Activated CD4-positive, alpha-beta memory T cell treated with anti-CD3 and anti-CD28 coated beads for 36 hours (primary cell): ENCODE measurements at places on chromosomes 3 and 15. TPM values are rescaled to one million over a fixed set of nuclear protein-coding genes. Genes with fewer than 3 reads are reported as not detected.

GRCh38 chr15:63277893-63278456, 570 bp downstream of the APH1B start:
- no peaks in the 10 kb centered on the region for H3K36me3 ChIP-seq
- no peaks in the 10 kb centered on the region for H3K27me3 ChIP-seq
- peaks cover 18% of the 10 kb centered on the region for H3K4me1 ChIP-seq
- H3K4me3 ChIP-seq, result peak overlapping the region; percentile 70

GRCh38 chr3:138670407-138670806, 61.8 kb downstream of the FAIM start:
- no peaks in the 10 kb centered on the region for H3K27me3 ChIP-seq
- DNase-seq, result no peak
- H3K27ac ChIP-seq, result no peak overlapping the region
- no peaks in the 10 kb centered on the region for H3K4me1 ChIP-seq

DNA sequence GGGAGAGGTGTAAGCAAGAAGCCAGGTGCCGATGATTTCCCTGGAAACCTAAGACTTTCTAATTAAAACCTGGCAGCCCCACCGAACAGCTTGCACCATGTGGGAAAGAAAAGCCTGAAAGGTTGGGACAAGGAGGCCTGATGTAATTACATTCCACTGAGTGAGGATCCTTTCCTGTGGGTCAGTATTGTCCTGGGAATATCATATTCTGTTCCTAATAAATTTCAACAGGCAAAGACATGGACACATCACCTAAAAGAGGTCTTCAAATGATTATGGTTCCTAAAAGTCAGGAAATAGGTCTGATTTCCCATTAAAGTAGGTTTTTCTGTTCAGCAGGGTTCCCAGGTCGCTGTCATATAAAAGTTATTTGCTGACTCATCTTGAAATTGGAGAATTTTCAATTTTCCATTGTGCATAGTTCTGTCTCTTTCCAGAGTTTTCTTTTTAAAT, 58.5 kb downstream of the DUT start:
- no peak for DNase-seq
- no peaks in the 10 kb centered on the region for H3K36me3 ChIP-seq
- no peak overlapping the region for H3K4me3 ChIP-seq
- H3K4me1 ChIP-seq, result no peaks in the 10 kb centered on the region
- H3K27me3 ChIP-seq, result peaks cover 5% of the 10 kb centered on the region

- DNase-seq, result peak; percentile 10
- H3K27me3 ChIP-seq, result peaks cover 2% of the 10 kb centered on the region
- no peak within 1 kb of the TSS for H3K27ac ChIP-seq
Observed at GRCh38 chr3:100993309-100993708, at the start of gene ABI3BP. Gene ABI3BP, minus strand, starts transcription at chr3:100993421. Its CDS starts 37 bp downstream, at chr3:100993384.

DNA sequence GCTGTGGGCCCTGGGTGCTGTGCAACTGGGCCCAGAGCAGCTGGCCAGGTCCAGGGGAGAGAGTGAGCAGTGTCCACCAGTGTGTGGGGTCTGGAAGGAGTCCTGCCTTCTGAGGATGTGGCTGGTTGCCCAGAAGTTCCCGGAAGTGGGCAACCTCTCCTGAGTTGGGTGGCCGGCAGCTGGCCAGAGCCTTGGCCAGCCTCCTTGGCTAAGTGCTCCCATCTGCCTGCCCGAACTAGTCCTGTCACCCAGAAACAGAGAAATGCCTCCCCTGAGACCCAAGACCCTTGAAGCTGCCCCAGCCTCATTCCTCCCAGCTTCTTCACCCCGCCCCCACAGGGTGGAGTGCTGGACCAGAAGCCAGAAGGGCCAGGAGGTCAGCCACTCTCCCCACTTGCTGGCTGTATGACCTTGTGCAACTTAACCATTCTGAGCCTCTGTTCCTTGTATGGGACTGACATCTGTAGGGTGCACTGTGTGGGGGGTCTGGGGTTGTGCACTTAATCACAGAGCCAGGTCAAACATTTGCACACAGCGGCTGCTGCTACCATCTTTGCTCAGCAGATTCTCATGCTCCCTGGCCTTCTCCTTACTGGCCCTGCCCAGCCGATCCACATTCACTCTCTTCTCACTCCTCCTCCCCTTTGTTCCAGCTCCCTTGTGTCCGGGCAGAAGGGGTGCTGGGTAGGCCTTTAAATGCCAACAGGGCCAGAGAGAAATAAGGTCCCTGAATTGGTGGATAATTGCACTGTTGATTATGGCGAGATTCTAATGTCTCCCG, 7.5 kb upstream of the ALAS1 start:
- H3K4me1 ChIP-seq, result no peaks in the 10 kb centered on the region
- H3K4me3 ChIP-seq, result no peak overlapping the region
- no peak for DNase-seq
- H3K27ac ChIP-seq, result no peak overlapping the region
- H3K27me3 ChIP-seq, result no peaks in the 10 kb centered on the region

DNA sequence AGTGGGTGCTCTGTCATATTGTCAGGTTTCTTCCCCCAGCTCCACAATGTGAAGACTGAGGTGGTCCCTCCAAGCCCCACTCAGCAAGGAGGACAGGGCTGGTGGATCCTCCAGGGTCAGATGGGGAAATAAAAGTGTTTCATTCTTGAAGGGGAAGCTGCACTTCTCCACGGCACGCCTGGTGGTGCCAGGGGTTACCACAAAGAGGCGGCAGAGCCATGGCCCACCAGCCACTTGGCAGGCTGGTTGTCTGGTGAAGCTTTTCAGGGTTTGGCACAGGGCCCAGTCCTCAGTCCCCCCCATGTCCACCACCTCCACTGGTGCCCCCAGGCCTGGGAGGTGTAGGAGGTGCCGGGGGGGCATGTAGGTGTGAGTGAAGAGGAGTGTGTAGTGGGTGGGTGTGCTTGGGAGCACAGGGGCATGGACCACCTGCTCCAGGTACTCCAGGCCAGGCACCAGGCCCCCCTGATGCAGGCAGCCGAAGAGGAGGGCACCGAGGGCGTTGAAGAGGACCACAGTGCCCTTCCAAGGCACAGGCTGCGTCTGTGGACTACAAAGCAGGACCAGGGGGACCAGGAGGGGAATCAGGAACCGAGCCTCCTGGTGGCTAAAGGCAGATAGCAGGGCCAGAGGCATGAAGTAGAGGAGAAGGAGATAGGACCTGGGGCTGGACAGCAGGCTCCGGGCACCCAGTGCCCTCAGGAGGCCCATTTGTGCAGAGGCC, 5.0 kb upstream of the NCBP2 start:
- DNase-seq, result no peak
- peaks cover 11% of the 10 kb centered on the region for H3K36me3 ChIP-seq
- H3K27ac ChIP-seq, result no peak overlapping the region
- no peak overlapping the region for H3K4me3 ChIP-seq
- peaks cover 1% of the 10 kb centered on the region for H3K27me3 ChIP-seq
- peaks cover 20% of the 10 kb centered on the region for H3K4me1 ChIP-seq

The FANCI gene
- 208 TPM for total RNA-seq

DNA sequence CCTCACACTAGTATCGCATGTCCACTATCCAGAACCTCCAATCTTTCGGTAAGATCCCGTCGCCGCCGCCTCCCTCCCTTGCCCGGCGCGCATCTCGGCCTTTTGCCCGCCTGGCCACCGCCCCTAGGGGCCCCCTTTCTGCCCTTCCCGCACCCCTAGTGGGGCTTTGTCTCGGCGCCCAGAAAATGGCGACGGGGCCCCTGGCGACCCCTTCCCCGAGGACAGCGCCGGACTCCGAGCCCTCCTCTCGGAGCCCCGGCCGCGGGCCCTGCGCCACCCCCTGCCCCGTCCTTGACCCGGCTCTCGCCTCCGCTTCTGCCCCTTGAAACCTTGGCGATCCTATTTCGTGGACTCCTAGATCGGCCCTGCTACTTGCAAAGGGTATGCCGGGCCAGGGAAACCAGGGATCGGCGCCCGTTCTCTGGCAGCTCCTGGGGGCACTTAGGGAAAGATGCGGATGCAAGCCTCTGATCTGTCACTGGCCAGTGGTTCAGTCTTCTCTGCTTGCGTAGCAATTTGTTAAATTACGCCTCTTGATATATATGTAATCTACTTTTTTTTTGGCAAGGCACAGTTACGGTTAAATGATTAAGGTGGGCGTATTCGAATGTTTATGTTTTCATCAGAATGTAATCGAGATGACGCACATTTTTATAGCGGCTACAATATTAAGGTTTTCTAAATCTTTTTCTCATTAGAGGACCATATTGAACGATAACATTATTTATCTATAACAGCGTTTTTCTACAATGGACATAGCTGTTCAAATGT, 603 bp downstream of the EIF1B start:
- peak overlapping the region; percentile 96 for H3K4me3 ChIP-seq
- peaks cover 27% of the 10 kb centered on the region for H3K36me3 ChIP-seq
- peak; percentile 45 for DNase-seq
- peak overlapping the region; percentile 97 for H3K27ac ChIP-seq
- peaks cover 23% of the 10 kb centered on the region for H3K4me1 ChIP-seq
- H3K27me3 ChIP-seq, result no peaks in the 10 kb centered on the region

- peaks cover 2% of the 10 kb centered on the region for H3K36me3 ChIP-seq
- no peak overlapping the region for H3K27ac ChIP-seq
- H3K4me3 ChIP-seq, result no peak overlapping the region
- H3K27me3 ChIP-seq, result no peaks in the 10 kb centered on the region
Observed at GRCh38 chr15:63052077-63052841, 9.7 kb downstream of the TPM1 start.

GRCh38 chr3:39750712-39751111, 58.7 kb upstream of the MYRIP start:
- H3K36me3 ChIP-seq, result no peaks in the 10 kb centered on the region
- DNase-seq, result no peak
- no peaks in the 10 kb centered on the region for H3K4me1 ChIP-seq
- no peak overlapping the region for H3K4me3 ChIP-seq
- H3K27me3 ChIP-seq, result peaks cover 3% of the 10 kb centered on the region

The CCDC39 gene
- total RNA-seq, result not detected

DNA sequence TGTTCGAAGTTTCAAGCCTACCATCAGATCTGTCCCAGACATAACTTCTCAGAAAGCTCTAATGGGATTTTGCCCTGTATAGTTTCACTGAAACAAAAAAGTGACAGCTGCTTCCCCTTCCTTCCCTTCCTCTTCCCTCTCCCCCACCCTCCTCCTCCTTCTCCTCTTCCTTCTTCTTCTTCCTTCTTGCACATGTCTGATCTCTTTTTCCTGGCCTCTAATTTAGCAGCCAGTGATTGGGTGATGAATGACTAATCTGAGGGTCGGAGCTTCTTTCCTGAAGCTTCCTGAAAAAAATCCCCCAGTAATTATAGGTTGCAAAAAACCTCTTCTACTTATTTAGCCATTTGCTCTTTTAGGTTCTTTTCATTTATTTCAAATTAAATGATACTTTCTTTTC, 168.7 kb downstream of the POTEB3 start:
- H3K36me3 ChIP-seq, result no peaks in the 10 kb centered on the region
- DNase-seq, result no peak
- no peak overlapping the region for H3K4me3 ChIP-seq

The IL17RC gene
- total RNA-seq, result 0.46 TPM

The MST1R gene
- total RNA-seq, result 0.39 TPM

- H3K36me3 ChIP-seq, result no peaks in the 10 kb centered on the region
- H3K4me3 ChIP-seq, result no peak overlapping the region
- peaks cover 9% of the 10 kb centered on the region for H3K4me1 ChIP-seq
- peak; percentile 27 for DNase-seq
- H3K27ac ChIP-seq, result no peak overlapping the region
Observed at GRCh38 chr3:72031581-72031980, 246.6 kb upstream of the PROK2 start.

DNA sequence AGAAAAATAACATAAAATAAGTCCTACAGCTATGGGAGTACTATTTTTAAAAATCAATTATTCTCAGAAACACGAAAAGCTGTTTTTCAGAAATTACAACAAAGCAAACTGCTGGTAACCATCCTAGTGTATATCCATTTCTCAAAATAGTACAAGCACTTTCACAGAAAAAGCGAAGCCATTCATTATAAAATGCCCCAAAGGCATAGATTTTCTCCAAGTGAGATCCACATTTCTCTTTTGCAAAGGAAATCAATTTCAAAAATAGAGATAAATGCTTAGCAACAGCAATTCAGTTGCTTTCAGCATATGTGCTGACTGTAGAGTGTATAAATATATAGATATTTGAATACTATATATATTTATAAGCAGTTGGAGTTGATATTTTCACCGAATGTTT, 1266.3 kb downstream of the SI start:
- no peaks in the 10 kb centered on the region for H3K36me3 ChIP-seq
- no peaks in the 10 kb centered on the region for H3K4me1 ChIP-seq
- no peak overlapping the region for H3K4me3 ChIP-seq
- no peaks in the 10 kb centered on the region for H3K27me3 ChIP-seq

The GPR149 gene
- total RNA-seq, result not detected

DNA sequence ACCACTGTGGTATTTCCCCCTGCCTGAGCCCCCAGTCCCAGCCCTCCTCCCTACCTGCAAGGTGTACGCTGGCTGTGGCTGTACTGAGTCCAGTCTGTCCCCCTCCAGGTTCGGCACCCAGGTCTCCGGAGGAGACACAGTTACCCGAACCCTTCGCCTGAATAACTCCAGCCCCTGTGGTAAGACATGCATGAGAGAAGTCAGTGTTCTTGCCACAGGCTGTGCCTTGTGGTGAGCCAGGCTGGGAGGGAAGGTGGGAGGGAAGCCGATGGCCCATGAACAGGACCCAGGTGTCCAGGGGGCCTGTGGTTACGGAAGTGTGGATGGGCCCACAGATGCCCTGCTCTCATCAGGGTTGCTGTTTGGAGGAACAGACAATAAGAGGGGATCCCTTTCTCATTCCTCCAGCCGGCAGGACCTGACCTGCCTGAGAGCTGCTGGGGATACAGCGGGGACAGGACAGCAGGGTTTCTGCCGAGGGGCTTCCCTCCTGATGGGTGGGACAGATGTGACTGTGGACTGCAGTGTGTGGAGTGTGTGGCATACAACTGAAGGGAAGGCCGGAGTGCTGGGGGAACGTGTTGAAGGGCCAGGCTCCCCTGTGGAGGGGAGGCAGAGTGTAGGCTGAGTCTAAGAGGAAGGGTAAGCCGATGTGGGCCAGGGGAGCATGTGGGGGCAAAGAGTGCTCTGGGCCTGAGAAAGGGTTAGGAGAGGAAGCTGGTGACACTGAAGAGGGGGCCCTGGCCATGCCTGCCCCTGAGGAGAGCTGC, 21.9 kb downstream of the ACAA1 start:
- no peaks in the 10 kb centered on the region for H3K36me3 ChIP-seq
- peak; percentile 5 for DNase-seq
- H3K27ac ChIP-seq, result no peak overlapping the region
- H3K4me3 ChIP-seq, result no peak overlapping the region

- H3K4me3 ChIP-seq, result no peak overlapping the region
- no peak overlapping the region for H3K27ac ChIP-seq
- DNase-seq, result no peak
- H3K36me3 ChIP-seq, result no peaks in the 10 kb centered on the region
Observed at GRCh38 chr15:62795700-62796695, 246.5 kb upstream of the TPM1 start.

The EPHA6 gene
- not detected for total RNA-seq

The MRPS25 gene
- total RNA-seq, result 58.5 TPM

GRCh38 chr3:175047786-175048185, 188.7 kb downstream of the NAALADL2 start:
- no peak for DNase-seq
- H3K4me3 ChIP-seq, result no peak overlapping the region
- no peak overlapping the region for H3K27ac ChIP-seq
- no peaks in the 10 kb centered on the region for H3K4me1 ChIP-seq
- no peaks in the 10 kb centered on the region for H3K36me3 ChIP-seq

- no peak for DNase-seq
- no peak overlapping the region for H3K4me3 ChIP-seq
- H3K36me3 ChIP-seq, result no peaks in the 10 kb centered on the region
- no peak overlapping the region for H3K27ac ChIP-seq
- H3K4me1 ChIP-seq, result no peaks in the 10 kb centered on the region
Observed at GRCh38 chr3:63726656-63727055, 74.2 kb downstream of the SNTN start.

GRCh38 chr3:45597581-45597980, 3.0 kb downstream of the LIMD1 start:
- peak overlapping the region; percentile 75 for H3K4me3 ChIP-seq
- no peak for DNase-seq
- H3K36me3 ChIP-seq, result peaks cover 22% of the 10 kb centered on the region
- peaks cover 68% of the 10 kb centered on the region for H3K4me1 ChIP-seq
- H3K27me3 ChIP-seq, result no peaks in the 10 kb centered on the region

The TM4SF4 gene
- not detected for total RNA-seq

The PLOD2 gene
- total RNA-seq, result 0.38 TPM
